Activated CD8-positive, alpha-beta memory T cell treated with anti-CD3 and anti-CD28 coated beads, Interleukin-2, amount 50 U/mL, for 4 hours (primary cell): ENCODE measurements at places on chromosomes 4 and X.

- no peak for DNase-seq
These were observed 359.7 kb downstream of the ADAM29 start for GRCh38 chr4:175277816-175278215.

DNA sequence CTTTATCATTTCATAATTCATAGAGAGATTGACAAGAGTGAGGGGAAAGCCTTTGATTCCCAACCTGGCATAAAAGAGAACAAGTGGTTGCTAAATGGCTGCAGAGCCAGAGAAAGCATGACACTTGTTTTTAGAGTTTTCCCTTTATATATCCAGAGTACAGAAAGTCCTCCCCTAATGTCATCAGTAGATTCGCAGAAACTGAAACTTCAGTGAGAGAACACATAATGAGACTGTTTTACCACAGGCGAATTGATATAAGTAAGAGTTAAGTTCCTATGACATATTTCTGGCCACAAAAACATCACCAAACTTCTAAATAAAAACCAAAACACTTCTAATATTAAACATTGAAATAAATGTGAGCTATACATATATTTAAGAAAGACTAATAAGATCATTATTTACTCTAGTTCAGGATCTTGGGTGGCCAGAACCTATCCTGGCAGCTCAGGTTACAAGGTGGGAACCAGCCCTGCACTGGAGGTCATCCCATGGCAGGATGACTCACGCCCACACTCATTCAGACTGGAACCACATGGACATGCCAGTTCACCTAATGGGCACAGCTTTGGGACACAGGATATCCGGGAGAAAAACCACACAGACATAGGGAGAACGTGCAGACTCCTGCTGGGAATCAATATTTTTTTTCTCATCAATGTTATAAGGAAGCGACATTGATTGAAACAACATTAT is 35.5 kb downstream of the NWD2 start:
- no peak for DNase-seq

DNA sequence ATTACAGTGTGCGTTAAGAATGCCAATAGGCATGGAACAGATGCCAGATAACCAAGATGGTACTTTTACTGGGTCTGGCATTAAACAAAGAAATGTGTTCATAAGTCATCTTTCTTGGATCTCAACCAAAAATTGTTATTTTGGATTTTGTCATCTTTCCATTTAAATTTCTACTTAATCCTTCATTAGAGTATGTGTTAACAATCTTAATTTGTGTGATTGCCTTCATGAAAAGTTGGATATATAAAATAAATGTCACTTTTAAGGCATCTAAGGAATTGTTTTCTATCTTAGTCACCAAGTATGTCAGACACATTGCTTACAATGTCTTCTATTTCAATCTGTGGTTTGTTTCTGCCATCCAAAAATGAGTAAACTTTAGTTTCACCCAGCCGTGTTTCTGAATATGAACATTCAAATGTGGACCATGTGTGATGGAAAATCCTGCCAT is 87.5 kb downstream of the PALLD start:
- no peak for DNase-seq

DNA sequence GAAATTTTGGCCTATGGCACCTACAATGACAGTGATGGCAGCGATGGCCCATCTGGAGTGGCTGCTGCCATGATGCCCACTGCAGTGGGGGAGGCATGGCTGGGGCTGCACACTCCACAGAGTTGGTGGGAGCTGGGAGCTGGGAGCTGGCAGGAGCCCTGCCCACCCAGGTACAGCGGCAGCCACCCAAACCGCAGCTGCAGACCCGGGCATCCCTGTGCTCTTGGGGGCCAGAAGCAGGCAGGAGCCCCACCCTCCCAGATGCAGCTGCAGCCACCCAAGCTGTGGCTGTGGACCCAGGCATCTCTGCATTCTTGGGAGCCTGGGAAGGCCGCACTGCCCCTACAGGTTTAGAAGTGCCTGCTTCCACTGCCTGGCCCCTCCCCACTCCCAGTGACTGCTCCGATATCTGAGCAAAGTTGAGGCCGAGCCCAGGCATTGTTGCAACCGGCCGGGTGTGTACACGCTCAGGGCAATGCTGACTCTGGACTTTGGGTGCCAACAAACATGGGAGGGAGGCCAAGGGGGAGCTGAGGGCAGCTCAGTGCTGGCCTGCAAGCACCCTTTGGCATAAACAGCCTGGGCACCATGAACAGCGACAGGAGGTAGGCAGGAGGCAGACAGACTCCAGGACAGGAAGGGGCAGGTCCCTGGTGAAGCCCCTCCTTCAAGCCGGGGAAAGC is 82.8 kb downstream of the PPP4R3C start:
- DNase-seq, result no peak

DNA sequence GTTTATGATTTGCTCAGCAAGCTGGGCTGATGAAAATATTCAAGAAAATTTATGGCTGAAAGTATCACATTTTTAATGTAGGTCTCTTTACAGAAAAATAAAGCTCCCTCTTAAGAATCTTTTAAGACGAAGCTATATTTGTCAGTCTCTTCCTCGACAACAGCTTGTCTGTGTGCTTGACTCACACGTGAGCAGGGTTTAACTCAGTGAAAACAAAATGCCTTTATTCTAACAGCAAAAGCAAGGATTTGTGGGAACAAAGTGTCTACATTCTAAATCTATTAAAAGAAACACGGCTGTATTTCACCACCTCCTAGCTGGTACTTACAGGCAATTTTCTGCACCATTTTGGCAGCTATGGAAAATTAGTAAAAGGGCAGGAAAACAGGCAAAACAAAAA is 75.5 kb downstream of the NYX start:
- no peak for DNase-seq

GRCh38 chr4:124191329-124191728 is 521.2 kb downstream of the ANKRD50 start:
- DNase-seq, result no peak

DNA sequence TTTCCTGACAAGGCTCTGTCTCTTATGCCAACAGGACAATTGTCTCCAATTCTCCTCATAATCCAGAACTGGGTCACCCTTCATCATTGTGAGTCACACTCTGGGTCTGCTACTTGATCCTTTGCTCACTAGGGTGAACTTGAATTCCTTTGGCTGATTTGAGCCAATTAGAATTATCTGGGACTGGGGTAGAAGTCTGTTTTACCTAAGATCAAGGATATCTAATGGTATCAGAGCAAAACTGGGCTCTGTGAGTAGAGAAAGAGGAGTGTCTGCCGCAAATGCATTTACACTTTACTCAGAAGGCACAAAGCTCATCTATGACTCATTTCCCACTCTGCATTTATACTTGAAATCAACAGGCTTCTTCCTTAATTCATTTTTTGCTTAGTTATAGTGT is 72.6 kb downstream of the PITX2 start:
- no peak for DNase-seq
